ENCODE measurements at places on chromosomes 2 and 18.
A peak's percentile ranks its signal among the peaks of the same experiment; 100 is the strongest.

GRCh38 chr2:162344617-162344950 is 652 bp downstream of the GCA start:
- DNase-seq, result no peak

DNA sequence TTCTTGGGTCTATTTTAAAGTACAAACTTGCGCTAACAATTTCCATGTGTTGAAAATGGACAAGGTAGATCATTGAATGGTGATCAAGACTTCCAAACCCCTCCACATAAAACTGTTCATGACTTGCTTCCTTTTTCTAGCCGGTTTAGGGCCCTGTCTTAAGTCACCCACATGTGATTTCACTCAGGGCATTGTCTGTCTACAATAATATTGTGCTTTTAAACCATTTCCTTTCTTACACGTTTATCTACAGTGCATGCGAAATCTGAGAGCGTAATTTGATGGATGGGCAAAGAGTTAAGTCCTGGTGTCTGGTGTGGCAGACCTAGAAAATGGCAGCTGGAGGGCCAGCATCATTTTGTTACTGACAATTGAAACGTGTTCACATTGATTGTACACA is 2.0 kb upstream of the ZNF516 start:
- no peak for DNase-seq

DNA sequence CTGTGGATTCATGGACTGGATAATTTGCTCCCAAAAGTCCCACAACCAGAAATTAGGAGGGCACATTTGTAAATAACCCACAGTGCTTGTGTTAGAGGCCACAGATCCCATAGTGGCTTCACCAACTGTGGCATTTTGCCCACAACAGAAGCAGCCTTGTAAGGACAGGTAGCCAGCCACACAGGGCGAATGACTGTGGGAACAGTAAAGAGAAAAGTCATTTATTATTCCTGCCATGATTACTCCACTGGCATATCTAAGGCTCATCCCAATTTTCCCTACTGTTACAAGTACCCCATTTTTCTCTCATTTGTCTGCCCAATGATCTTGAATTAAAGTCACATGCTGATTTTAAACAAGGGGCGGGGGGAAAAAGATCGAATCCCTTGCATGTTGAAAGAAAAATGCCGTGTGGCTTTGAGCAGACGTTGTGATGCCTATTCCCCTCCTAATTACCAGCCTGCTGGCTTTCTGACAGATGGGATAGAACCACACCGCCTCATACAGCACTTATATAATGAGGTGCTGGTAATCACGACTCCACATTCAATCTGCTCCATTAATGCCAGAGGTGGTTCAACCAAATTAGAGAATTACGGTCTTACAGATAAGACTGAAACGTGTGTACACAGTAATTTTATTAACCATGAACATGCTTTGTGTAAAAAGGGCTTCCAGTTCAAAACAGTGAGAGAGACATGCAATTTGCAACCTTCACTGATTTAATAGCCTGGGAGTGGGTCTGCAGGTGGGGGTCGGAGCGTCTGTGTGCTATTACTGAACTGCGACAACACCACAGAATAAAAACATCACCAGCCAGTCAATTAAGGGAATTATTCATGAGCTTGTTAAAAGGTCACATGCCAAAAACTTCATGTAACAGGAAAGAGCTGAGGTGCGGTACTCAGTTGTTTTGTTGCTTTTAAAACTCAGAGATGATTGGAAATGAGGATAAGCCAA is 196.0 kb downstream of the TMEM163 start:
- DNase-seq, result no peak

- no peak for DNase-seq
Measured at GRCh38 chr2:22826703-22827102, 558.3 kb upstream of the KLHL29 start.

GRCh38 chr18:39007031-39007902 is 1441.7 kb upstream of the CELF4 start:
- DNase-seq, result no peak

DNA sequence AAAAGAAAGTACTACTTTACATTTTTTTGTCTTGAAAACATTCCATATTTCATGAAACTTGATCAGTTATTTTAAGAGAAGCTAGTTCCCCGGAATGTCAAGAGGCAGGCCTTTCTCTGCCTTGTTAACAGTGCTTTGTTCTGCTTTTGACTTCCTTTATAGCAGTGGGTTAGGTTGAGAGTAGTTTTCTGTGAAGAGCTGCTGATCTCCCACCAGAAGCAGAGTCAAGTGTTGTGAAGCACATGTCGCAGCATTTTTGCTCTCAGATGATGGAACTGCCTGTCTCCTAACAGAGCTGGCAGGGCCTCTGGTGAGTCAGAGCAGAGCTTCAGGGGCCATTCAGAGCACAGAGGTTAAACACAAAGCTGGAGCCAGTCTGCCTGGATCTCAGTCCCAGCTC is 871.8 kb downstream of the SLC4A3 start:
- no peak for DNase-seq

- no peak for DNase-seq
Measured at GRCh38 chr2:196957442-196957841, 30.9 kb upstream of the PGAP1 start.

GRCh38 chr2:79219383-79219988 is 59.9 kb upstream of the REG3A start:
- no peak for DNase-seq

- DNase-seq, result no peak
Measured at GRCh38 chr18:79848579-79849327, 51.0 kb downstream of the KCNG2 start.

DNA sequence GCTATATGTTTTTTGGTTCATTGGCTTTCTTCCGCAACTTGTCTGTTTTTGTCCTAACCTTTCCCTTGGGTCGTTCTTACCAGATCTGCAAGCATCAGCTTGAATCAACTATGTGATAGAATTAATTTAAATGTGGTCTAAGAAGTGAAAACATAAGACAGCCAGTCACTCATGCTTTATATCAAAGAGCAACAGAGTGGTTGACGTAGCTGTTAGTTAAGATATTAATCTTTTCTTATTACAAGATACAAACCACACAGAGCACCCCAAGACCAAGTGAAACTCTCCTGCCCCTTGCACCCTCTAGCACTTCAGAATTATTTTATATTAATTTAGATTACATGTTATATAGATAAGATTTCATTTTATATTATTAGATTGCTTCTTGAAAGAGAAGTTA is 15.2 kb downstream of the IL18RAP start:
- no peak for DNase-seq

DNA sequence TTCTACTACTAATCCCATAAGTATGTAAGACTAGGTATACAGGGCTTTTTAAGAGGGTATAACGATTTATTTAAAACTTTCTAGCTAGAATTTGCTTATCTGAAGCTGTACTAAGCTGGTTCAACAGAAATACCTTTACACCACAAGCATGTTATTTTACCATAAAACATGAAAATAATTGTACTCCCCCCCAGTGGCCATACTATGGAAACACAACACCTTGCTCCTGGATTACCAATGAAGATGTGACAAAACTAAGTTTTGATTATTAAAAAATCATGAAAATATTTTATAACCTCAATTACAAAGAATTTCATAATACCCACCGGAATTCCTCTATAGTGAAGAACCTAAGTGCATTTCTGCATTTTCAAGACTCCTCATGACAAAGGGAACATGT is 27.3 kb downstream of the LPIN2 start:
- DNase-seq, result no peak

- DNase-seq, result no peak
Measured at GRCh38 chr2:237591141-237591881, 777 bp upstream of the RAB17 start.

DNA sequence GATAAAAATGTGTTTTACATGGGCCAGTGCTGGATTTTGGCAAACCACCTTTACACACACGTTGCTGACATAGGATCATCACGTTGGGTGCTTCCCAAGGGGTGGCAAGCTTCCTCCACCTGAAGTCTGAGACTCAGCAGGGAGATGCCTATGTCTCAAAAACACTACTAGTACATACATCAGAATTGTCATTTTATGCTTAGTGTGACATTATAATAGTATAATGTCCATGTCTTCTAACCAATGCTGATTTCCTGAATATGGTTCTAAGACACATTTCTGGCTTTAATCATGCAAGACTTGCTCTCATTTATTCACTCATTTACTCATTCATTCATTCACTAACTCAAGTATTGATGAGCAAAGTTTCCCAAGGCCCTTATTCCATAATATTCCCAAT is 322.3 kb downstream of the LNPK start:
- no peak for DNase-seq

GRCh38 chr2:39091543-39091942 is 29.3 kb downstream of the SOS1 start:
- DNase-seq, result no peak

DNA sequence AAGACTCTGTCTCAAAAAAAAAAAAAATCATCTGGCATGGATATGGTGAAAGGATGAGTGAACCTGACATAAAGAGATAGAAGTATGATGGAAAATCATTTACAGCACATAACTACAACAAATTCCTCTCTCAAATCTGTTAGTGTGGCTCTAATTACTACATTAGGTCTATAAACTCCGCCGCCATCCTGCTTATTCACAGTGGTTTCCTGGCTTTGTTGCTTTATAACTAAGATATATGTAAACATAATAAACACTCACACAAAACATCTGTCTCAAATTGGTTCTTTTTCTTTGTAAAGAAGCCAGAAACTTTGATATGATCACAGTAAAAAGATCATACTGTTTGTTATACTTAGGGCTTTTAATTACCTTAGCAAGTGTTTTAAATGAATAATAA is 412.6 kb upstream of the FAM98A start:
- DNase-seq, result no peak

DNA sequence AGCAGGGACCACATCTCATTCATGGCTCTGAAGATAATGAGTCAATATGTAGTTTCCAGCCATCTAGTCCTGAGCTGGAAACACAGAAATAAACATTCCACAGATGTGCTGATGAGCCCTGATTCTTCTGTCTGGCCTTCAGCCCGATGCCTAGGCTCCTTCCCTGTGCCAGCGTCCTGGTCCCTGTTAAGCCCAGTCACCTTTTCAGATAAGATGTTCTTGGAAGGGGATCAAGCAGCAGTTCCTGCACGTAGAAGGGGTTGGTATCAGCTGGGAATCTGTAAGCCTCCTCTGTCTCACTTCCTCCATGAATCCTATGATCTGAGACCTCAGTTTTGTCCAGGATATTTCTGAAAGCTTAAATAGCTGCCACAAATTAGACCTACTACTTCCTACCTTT is 149.3 kb downstream of the TTC32 start:
- DNase-seq, result no peak

- DNase-seq, result no peak
Measured at GRCh38 chr2:172614932-172615331, 59.0 kb downstream of the PDK1 start.

- no peak for DNase-seq
Measured at GRCh38 chr18:73901566-73901965, 246.1 kb downstream of the FBXO15 start.

GRCh38 chr2:52881606-52882005 is 886.0 kb upstream of the CHAC2 start:
- no peak for DNase-seq

DNA sequence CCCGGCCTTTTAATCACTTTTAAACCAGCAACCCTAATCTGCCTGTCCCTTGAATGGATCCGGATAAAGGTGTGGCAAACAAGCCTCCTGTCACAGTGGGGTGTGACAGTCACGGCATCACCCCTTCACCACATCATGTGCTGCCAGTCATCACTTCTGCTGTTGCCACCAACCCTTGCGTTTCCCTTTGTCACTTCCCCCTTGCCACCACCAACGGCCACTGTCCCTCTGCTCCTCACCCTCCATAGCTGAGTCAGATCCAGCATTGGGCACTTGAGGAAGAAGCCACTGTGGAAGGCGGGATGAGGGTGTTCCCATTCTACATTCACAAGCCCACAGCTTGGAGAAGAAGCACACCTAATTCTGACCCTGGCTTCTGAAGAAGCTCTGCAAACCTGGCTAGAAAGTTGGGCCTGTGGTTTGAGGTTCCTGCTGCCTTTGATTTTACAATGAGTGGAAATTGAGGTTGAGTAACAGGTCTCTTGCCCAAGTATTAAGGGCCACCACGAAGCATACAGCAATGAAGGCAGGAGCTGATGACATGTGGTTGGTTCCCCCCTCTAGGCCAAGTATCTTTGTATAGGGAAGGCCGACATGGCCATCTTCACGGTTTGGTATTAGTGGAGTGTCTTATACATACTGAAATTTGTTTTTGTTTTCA is 22.9 kb upstream of the DARS1 start:
- DNase-seq, result peak; percentile 67

DNA sequence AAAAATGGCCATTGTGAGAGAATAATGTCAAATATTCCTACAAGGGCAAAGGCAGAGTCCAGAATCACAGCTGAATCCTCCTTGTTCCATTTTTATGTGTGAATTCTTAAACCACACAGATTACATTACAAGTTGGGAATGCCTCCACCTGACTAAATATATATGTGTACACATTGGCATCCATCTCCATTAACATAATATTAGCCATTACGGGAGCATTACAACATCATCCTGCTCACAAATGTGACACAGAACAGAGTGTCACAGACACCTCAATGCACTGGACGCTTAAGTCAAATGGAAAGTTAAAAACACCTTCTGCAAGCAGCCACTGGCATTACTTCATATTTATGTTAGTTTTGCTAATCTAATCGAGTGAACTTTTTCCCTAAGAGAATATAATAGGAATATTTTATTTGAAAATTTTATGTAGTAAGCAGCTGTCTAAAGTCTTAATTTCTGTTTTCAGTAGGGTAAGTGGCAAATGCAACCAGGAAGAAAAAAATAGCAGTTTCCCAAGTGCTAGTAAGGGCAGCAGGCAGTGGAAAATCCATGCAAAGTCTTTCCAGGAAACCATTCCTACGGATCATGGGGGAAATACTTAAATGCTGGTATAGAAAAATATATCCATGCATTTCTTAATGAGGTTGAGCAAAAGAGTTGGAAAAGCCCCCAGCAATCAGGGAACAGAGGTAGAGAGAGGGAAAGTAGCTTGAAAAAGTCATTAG is 255.6 kb downstream of the OSR1 start:
- no peak for DNase-seq

- DNase-seq, result no peak
Measured at GRCh38 chr2:171798156-171798820, 95.8 kb downstream of the SLC25A12 start.

DNA sequence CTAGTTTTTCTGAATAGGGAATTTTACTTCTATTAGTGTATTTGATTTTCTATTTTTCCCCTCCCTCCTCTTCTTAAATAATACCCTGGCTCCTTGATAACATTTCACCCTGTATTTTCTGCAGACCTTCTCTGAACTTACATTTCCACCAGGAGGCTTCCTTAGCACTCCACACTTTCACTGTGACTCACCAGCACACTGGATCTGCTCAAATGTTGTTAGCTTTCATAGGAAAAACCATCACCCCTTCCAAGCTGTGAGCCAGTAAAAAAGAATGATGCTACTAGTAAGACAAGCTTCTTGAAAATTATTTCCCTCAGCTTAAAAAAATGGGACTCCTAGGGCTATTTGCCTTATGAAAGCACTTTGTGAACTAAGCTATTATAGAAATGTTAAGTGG is 16.1 kb downstream of the SUPT7L start:
- no peak for DNase-seq

DNA sequence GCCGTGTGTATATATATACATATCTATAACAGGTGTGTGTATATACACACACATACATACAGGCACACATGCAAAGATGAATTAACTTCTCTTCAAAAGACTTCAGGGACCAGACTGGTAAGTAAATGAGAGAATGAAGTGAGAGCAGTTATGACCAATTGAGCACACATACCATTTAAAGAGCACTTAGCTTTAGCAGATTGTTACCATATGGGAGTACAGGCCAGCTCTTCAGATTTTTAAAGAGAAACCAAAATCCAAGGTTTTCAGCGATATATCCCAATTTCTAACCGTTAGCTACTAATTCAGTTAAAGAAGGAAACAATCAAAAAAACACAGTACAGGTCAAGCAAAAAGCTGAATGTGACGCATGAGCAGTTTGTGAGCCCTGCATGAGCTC is 23.7 kb downstream of the INPP1 start:
- no peak for DNase-seq
